ENCODE measurements at places on chromosomes 5 and 9. TPM values are rescaled to one million over a fixed set of nuclear protein-coding genes. Genes with fewer than 3 reads are reported as not detected.

- no peak for DNase-seq
Measured at GRCh38 chr5:148372166-148372725, 11.5 kb upstream of the FBXO38 start.

- no peak for DNase-seq
Measured at GRCh38 chr5:42600441-42600840, 156.2 kb upstream of the CCDC152 start.

- DNase-seq: peak; percentile 15
Measured at GRCh38 chr5:174145821-174146220, 100.3 kb downstream of the NSG2 start.

DNA sequence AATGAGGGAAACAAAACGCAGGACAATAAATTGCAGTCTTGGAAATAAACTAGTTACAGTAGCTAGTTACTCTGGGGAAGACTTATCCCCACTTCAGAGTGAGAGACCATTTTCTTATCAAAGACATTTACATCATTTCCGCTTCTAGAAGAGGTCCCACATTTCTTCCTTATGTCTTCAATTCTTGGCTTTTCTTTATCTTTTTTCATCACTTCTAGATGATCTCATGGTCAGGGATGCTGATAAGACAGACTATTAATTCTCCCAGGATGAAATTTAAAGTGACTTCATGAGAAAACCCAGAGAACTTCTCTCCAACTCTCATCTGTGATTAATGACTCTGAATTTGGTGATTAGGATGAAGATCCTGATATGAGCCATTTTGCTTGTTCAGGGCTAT lies 229.1 kb downstream of the MTRR start:
- DNase-seq: no peak

GRCh38 chr9:107251756-107252322 lies 31.2 kb upstream of the RAD23B start:
- no peak for DNase-seq

GRCh38 chr5:169569513-169569912 lies 14.1 kb upstream of the SPDL1 start:
- DNase-seq: no peak

DNA sequence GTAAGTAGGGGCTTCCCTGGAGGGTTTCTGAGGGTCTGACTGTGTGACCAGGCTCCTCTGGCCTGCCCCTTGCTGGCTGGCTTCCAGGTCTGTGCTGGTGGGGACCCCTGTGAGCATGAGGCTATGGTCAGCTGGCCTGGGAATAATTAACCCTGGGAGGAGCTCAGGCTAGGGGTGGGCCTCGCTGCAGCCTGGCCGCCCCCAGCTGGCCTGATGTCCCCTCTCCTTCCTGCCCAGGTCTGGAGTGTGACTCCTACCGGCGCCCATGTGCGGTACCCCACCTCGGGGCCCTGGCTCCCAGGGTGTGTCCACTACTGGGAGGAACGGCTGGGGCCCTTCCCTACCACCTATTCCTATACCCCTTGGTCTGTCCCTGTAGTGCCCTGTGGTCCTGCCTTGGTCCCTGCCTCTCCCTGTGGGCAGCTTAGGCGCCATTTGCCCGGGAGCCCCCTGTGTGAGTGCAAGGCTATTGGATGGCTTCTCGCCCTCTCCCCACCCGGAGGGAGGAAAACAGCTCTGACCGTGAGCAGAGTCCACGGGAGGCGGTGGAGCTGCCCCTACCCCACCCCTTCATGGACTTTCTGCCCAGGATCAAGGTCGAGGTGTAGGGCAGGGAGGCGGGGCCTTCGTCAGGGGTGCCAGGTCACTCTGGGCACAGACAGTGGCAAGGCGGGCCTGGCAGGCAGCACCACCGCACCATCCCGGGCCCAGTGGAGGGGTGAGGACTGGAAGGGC lies 9.4 kb downstream of the RXRA start:
- no peak for DNase-seq

DNA sequence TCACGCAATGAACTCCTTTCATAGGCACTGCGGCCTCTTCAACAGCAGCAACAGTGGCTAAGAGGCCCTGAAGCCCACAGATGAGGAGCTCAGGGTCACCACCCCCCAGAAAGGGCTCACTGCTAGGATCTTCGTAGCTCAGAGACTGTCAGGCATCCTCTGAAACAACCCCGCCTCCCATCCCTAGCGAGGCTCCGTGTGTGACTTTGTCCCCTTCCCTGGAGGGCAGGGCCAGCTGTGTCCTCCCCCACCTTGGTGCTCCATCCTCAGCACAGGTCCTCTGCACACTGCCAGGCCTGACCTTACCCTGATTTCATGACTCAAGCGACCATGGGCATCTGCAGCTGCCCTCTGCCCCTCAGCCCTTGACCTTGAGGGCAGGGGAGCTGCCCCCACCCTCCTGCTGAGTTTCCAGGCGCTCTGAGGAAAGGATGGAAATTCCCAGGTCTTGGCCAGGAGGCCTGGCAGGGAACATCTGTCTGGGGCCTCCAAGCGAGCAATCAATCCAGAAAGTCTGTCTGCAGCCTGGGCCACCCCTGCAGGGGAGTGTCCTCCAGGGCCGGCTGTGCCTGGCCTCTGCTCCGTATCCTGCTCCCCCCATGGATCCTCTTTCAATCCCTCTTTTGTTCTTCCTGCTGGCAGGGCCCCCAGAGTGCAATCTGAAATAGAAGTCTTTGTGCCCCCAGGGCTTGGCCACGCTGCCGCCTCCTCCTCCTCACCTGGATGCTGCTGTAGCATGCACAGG lies 6.8 kb upstream of the IRX4 start:
- no peak for DNase-seq

- DNase-seq: no peak
Measured at GRCh38 chr5:58231041-58231440, 228.8 kb downstream of the PLK2 start.

DNA sequence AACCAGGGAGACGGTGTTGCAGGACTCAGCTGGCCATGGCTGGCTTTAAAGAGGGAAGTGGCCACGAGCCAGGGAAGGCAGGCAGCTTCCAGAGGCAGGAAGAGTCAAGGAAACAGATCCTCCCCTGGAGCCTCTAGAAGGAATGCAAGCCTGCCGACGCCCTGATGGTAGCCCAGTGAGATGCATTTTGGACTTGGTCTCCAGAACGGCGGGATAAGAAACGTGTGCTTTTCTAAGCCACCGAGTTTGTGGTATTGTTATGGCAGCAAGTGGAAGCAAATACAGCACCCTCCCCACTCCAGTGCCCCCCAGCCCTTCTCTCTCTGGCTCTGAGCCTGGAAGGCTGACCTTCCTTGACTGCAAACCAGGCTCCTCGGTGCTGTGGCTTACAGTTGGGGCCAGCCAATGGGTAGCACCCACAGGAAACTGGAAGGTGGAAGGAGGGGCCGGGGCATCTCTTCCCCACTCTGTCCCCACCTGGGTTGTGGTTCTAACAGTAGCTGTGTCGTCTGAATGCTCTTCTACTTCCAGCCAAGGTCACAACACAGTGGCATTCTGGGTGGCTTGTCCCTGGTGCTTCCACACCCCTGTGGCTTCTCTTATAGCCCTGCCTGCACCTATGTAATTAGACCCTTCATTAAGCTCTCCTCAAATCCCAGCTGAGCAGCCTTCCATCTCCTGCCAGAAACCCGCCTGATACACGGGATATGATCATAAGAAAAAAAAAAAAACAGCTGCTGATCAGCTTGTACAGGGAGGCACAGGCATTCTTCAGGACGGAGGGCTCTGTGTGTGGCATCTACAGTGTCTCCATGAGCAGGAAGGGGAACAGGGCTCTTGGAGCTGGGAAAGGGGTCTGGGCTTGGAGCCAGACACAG lies 29.9 kb upstream of the UNC5A start:
- no peak for DNase-seq

DNA sequence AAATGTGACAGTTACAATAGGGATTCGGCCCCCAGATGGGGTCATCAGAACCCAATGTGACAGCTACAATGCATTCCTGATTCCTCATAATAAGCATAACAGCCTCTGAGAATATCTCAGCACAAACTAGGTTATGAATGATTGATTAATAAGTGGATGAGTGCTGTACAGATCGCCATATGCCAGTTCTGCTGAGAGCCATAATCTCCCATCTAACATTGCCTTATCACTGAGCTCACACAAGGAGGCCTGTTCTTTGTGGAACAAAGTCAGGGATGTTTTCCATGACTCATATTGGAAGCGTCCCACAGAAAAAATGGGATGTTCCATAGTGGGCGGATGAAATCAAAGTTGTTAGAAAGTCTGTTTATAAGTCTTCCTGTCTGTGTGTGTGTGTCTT lies 89.6 kb downstream of the KIF4B start:
- DNase-seq: peak; percentile 46

- DNase-seq: no peak
Measured at GRCh38 chr9:119368681-119369581, at the start of gene BRINP1. Gene BRINP1 (minus strand): TSS chr9:119369435. CDS start chr9:119313355, 56,080 bp downstream.

- no peak for DNase-seq
Measured at GRCh38 chr9:130122456-130122855, 49.7 kb upstream of the NCS1 start.

DNA sequence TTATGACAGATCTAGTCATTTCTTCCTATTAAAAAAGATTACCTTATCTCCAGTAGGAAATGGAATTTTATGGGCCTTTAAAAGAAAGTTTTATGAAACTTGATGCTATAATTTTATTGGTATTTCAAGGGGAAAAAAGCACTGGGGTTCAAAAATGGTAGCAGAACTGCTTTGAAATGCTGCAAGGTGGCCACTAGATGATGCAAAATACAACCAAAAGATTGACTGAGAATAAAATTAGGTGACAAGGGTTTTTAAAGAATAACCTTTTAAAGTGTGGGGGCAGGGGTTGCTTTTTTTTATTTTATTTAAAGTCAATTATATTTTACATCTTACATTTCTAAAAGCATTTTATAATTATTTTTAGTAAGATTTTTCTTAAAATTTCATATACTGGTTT lies 61.7 kb downstream of the KLF9 start:
- no peak for DNase-seq

The CWC27 gene
- total RNA-seq: 13.0 TPM

The SPAG8 gene
- total RNA-seq: 0.26 TPM

The F2RL1 gene
- 20.1 TPM for total RNA-seq

The CDO1 gene
- 1.4 TPM for total RNA-seq

The NINJ1 gene
- 31.5 TPM for total RNA-seq

The RAPGEF1 gene
- 19.2 TPM for total RNA-seq

The UBAP2 gene
- total RNA-seq: 16.4 TPM

The TIGD6 gene
- total RNA-seq: 4.0 TPM

The FAM78A gene
- total RNA-seq: 2.4 TPM

The HCN1 gene
- not detected for total RNA-seq

Measured in HT1080 (cell line).